ENCODE measurements at places on chromosomes 11 and 22.

DNA sequence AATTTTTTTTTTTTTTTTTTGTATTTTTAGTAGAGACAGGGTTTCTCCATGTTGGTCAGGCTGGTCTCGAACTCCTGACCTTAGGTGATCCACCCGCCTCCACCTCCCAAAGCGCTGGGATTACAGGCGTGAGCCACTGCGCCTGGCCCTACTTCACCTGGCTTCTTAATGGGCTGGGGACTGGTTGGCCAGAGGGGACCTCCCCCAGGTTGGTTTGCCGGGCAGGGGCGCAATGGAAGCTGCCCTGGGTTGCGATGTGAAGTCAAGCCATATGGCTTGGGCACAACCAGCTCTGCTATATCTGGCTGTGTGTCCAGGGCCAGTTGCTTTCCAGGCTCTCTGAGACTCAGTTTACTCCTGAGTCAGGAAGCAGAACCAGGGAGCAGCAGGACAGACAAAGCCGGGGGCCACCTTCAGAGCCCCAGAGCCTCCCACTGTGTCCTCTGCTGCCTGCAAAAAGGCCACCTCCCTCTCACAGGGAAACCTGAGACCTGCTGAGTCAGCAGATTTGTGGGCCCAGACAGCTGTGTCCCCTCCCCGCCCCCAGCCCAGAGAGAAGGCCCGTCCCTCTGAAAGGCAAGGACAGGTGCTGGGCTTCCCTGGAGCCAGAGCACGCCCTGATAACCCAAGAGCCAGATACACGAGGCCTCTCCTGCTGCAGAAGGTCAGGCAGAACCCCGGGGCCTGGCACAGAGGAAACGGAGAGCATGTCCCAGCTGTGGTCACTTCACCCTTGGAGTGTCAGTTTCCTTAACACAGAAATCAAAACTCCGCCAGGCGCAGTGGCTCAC lies 29.2 kb upstream of the DAGLA start:
- DNase-seq, result no peak

- DNase-seq, result no peak
Observed at GRCh38 chr11:120133216-120134105, 4.5 kb downstream of the TRIM29 start.

- no peak for DNase-seq
Observed at GRCh38 chr11:102112509-102112821, 2.2 kb downstream of the YAP1 start.

- no peak for DNase-seq
Observed at GRCh38 chr22:40345271-40345670, 1.0 kb upstream of the ADSL start.

DNA sequence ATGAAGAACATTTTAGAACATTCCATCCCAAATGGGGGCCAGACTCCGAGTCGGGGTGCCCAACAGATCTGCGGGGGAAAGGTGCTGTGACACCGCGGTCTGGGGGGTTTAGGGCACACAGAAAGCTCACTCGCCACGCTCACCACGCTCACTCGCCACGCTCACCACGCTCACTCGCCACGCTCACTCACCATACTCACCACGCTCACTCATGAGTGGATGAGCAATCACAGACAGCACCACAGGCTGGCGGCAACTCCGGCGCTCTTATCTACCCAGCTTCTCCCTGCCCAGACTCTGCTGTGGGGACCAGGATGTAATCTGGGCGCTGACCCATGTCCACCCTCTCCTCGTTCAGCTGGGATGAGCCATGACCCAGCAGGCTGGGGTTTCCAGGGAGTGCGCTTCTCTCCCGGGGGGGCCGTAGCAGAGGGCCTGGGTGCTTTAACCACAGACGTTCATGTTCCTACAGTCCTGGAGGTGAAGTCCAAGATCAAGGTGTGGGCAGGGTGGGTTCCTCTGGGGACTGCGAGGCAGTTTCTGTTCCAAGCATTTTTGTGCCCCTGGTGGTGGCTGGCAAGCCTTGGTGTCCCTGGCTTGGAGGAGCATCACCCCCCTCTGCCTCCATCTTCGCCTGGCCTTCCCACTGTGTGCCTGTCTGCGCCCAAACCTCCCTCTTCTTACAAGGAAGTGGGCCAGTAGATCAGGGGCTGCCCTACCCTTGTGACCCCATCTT lies 141.2 kb downstream of the CTTN start:
- DNase-seq, result no peak

DNA sequence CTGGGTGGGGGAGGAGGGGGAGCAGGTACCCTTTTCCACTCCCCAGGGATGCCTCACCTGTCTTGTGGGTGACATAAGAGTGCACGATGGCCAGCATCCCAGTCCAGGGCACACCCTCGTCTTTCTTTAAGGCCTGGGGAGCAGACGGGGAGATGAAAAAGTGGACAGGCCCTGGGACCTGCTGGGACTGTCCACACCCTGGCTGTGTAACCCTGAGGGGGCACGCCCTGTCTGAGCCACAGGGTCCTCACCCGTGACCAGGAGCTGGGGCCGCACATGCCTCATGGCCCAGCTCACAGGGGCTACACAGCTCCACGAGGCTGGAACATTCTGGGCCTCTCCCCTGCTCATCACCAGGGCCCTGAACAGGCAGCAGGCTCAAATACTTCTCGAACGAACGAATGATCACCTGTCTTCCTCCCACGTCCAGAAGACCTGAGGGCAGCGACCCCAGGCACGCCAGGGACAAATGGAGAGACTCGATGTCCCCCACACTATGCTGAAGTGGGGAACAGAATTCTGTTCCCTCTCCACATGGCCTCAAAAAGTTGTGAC lies 123.9 kb downstream of the PHF21B start:
- no peak for DNase-seq

- DNase-seq, result no peak
Observed at GRCh38 chr11:43856993-43857392, 23.6 kb upstream of the ALKBH3 start.

GRCh38 chr11:95917193-95918036 lies 6.5 kb downstream of the MTMR2 start:
- DNase-seq, result no peak

DNA sequence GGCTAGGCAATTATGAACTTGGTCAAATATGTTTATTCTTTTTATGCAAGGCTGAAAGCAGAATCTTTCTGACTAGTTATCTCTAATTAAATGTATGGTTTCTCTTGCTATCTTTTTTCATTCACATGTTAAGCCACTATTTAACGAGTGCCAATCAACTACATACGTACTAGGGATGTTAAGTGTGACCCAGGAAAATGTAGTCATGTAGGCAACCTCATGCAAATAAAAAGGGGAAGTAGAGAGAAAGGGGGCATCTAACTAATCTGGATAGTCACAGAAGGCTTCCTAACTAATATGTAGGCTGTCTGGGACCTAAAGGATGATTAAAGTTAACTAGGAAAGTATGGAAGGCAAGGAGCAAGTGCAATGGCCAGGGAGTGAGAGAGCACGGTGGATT lies 23.5 kb downstream of the TBRG1 start:
- no peak for DNase-seq

- no peak for DNase-seq
Observed at GRCh38 chr11:9719566-9720289, 55.9 kb downstream of the SWAP70 start.

DNA sequence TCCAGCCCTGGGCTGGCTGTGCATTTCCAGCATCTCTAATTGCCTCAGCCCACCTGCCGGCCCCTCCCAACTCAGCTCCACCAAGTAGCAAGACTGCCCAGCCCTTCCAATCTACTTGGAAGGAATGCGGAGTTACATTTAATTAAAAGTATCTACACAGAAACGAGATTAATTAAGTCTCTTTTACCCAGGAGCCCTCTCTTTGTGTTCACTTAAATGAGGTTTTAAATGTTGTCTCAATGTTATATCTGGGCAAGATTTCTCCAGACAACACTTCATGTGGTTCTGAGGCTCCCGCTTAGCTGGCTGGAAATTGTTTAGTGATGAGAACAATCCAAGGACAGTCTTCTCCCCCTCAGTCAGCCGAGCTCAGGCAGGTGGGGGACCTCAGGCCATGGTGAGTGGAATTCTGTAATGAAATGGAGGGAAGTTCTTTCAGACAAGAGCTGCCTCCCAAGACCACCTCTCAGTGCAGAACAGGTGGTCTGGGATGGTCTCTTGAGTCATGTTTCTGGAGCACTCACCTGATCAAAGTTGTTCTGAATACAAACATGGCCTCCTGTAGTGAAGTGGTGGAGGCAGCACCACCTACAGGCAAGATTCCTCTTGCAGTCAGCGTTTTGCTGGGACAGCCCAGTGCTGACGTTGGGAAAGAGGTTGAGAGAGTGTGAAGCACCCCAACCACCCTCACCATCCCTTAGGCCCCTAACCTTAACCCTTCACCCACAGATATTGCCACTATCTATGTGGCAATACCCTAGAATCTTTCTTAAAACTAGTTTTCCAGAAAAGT lies 371.6 kb downstream of the CADM1 start:
- no peak for DNase-seq

GRCh38 chr22:26921726-26922125 lies 264.3 kb downstream of the MIAT start:
- DNase-seq, result no peak

GRCh38 chr11:95585069-95585751 lies 204.4 kb downstream of the FAM76B start:
- DNase-seq, result no peak

- DNase-seq, result no peak
Observed at GRCh38 chr22:30574095-30574981, at the start of gene GAL3ST1. Gene GAL3ST1, minus strand, starts transcription at chr22:30574665. Its CDS starts 17,273 bp downstream, at chr22:30557392.

- no peak for DNase-seq
Observed at GRCh38 chr22:23898006-23898974, 4.1 kb downstream of the MIF start.

DNA sequence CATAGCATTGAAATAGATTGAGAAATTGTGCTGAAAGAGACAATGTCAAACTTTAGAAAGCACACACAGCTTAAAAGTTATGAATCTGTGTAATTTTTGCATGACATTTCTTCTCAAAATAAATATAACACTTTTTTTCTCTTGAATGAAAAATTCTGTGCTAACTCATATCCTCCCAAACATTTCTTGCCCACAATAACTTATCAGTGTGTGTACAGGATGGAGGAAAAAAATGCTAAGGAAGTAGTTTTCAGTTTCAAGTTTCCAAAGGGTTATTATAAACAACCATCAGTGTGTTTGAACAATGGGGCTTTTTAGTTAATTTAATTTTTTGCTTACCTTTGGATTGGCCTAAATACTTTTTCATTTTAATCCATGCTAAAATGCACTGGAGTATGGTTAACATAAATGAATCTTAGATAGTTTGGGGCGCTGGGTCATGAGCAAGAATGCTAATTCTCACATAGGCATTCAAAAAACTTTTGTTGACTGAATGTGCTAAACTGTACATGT lies 82.9 kb upstream of the ARHGAP20 start:
- no peak for DNase-seq

GRCh38 chr11:75182664-75183063 lies 31.8 kb downstream of the SLCO2B1 start:
- DNase-seq, result no peak

DNA sequence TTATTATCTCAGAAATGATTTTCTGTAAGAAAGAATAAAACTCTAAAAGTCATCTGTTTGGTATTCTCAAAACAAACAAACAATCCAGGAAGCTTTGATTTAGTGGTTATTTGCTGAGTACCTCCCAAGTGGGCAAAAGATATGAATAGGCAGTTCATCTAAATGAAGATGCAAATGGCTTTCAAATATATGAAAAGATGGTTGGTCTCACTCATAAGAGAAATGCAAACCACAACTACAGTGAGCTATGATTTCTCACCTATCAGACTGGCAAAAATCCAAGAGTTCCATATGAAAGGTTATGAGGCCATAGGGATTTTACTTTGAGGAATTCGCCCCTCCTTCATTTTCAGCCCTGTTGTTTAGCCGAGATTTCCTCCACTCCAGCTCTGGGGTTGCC lies 11.3 kb upstream of the P2RY2 start:
- no peak for DNase-seq

- DNase-seq, result no peak
Observed at GRCh38 chr11:110675548-110675947, 36.7 kb downstream of the ARHGAP20 start.

GRCh38 chr11:85843929-85844328 lies 11.3 kb upstream of the CCDC83 start:
- no peak for DNase-seq

- DNase-seq, result no peak
Observed at GRCh38 chr22:30474121-30474520, 2.3 kb upstream of the SEC14L3 start.

- DNase-seq, result no peak
Observed at GRCh38 chr11:57144531-57145320, 37.0 kb upstream of the LRRC55 start.

- no peak for DNase-seq
Observed at GRCh38 chr11:69912911-69913451, 93.8 kb upstream of the FGF3 start.

GRCh38 chr11:119982517-119983239 lies 155.2 kb downstream of the TRIM29 start:
- DNase-seq, result no peak

DNA sequence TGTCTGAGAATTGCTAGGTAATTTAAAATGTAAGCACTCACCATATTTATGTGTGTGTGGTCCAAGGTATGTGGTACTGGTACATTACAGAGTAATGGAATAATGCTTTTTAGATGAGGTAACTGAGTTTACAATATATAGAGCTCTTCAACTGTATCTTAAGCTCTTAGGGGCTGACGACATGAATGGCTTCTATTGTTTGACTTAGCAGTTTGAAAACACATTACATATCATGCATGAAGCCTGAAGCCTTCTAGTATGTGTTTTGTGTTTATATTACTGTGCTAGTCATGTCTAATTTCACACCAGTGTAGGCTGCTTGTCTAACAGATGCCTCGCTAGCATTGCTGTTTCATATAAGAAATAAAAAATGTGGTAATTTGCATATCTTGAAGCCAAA lies 37.2 kb downstream of the GAS2 start:
- DNase-seq, result no peak

GRCh38 chr22:26259510-26259909 lies 90.2 kb downstream of the SEZ6L start:
- no peak for DNase-seq

- no peak for DNase-seq
Observed at GRCh38 chr22:28989484-28989883, 72.1 kb downstream of the C22orf31 start.

DNA sequence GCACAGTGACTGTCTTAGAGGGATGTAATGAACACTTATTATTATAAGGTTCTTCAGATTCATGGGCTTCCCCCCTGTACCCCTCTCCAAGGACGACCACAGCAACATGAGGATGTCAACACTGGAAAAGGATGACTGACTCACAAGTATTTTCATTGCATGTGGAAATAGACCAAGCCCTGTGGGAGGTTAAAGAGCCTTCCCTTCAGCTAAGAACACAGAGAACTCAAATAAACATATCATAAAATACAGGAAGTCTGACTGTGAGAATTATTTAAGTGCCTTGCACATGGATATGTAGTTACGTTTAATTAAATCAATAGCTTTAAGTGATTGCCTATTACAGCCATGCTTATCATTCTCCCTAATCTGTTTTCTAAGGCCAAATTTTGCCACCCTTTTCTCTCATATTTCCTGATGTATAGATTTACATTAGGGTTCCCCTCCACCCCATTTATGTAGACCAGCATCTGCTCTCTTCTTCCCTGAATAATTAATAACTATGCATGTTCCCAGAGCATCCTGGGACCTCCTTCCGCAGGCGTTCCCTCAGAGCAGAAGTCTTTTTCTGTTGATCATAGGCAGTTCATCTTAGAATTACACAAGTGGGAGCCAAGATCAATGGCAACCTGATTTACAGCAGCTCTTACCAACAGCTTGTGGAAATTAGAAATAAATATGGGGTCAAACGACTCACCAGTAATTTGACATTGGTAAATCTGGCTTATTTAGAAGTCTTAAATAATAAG lies 226.9 kb downstream of the OPCML start:
- no peak for DNase-seq

GRCh38 chr11:1317993-1318392 lies 8.6 kb upstream of the TOLLIP start:
- no peak for DNase-seq

GRCh38 chr22:34886812-34887211 lies 179.1 kb upstream of the ISX start:
- no peak for DNase-seq

All from amniotic stem cell (primary cell).